ENCODE measurements at places on chromosomes 3 and 15.

DNA sequence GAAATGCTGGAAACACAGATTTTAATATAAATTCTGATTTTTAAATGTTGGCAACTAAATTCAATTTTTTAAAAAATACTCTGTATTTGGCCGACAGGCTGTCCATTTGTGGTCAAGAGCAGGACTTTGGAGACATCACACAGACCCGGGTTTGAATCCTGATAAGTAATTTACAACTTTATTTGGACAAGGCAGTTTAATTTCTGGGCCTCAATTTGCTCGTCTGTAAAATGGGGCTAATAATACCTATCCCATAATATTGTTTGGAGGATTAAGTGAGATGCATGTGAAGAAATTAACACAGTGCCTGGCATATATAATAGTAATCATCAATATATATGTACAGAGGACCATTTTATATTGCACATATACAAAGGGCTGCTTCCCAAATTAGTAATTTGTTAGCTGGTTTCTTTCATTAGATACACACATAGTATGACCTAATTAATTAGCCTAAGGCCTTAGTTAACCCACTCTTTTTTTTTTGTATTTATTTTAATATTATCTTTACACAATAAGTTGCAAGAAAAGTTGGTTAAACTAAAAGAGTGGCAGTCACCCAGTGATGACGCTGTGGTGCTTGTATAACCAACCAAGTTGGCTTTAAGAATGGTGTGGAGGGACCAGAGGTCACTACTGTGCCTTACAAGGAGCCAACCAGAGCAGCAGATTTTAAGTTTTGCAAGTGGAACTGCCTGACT lies 665 bp downstream of the PIGB start:
- peak; percentile 57 for DNase-seq

GRCh38 chr15:78088773-78089080 lies 3.6 kb upstream of the SH2D7 start:
- DNase-seq: no peak

GRCh38 chr3:8387571-8387970 lies 114.1 kb upstream of the LMCD1 start:
- DNase-seq: no peak

DNA sequence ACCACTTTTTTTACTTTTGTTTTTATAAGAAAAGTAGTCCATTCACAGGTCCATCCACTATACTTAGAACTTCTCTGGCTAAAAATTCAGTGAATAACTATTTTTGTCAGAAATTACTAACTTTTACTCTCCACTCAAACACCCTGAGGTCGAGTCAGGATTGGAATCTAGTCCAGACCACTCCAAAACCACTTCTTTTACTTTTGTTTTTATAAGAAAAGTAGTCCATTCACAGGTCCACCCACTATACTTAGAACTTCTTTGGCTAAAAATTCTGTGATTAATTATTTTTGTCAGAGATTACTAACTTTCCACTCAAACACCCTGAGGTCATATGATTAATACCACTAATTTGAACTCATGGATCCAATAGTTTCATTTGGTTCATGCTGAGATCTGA lies 239.4 kb downstream of the RORA start:
- DNase-seq: no peak

GRCh38 chr15:72732516-72732915 lies 46.5 kb downstream of the BBS4 start:
- DNase-seq: no peak

DNA sequence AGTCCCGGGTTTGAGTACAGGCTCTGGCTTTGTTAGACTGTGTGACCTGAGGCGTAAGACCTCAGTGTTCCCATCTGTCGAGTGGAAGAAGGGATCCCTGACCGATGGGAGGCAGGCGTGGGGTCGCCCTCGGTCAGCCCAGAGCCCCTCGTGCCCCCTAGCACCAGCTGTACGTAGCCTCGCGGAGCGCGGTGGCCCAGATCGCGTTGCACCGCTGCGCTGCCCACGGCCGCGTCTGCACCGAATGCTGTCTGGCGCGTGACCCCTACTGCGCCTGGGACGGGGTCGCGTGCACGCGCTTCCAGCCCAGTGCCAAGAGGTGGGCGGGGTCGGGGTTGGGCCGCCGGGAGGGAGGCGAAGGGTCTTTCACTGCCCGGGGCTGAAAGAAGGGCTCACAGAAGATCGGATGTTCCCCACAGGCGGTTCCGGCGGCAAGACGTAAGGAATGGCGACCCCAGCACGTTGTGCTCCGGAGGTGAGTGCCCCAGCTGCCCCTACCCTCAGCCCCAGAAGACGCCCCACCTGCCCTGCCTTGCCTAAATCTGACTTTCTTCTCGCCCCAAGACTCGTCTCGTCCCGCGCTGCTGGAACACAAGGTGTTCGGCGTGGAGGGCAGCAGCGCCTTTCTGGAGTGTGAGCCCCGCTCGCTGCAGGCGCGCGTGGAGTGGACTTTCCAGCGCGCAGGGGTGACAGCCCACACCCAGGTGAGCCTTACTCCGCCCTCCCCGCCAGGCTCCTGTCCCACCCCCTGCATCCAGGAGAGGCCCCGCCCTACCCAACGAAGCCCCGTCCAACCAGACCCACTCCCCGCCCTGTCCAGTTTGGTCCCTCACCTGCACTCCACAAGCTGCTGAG lies 3.5 kb upstream of the LSMEM2 start:
- peak; percentile 47 for DNase-seq

DNA sequence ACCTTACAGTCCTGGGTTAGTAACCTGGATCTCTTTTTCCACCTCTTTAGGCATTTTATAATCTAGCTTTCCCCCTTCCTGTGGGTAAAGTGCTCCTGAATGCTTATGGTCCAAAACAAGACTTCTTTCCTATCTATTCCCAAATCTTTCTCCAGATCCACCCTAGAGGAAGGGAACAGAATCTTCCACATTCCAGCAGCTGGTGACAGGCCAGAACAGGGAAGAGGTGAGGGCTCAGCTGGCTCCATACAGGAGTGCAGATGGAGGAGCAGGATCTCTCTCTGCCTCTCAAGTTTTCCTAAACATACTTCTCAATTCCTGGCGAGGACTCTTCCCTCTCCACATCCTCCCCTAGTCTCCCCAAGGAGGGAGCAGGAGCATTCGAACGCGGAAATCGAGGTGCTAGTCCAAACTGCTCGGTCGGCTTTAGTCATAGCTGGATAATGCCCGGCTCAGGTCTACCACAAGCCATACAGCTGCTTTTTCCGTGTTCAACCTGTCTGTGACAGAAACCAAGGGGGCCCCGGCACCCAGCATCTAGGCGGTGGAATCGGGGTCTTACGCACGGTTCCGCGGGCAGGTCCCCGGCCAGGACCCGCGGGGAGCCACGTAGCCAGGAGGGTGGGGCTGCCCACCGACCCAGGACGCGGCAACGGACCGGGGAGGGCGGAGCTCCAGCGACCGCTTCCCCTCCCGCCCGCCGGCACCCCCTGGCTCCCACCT lies 4.0 kb downstream of the RASSF1 start:
- no peak for DNase-seq

GRCh38 chr3:134699721-134700120 lies 48.9 kb upstream of the KY start:
- no peak for DNase-seq

GRCh38 chr15:63041974-63042876 lies at the start of gene TPM1:
Gene TPM1 (plus strand): TSS chr15:63042747. CDS start chr15:63042830, 83 bp downstream.
- peak; percentile 75 for DNase-seq

- peak; percentile 38 for DNase-seq
Observed at GRCh38 chr3:141434255-141434654, 52.6 kb upstream of the RASA2 start.

DNA sequence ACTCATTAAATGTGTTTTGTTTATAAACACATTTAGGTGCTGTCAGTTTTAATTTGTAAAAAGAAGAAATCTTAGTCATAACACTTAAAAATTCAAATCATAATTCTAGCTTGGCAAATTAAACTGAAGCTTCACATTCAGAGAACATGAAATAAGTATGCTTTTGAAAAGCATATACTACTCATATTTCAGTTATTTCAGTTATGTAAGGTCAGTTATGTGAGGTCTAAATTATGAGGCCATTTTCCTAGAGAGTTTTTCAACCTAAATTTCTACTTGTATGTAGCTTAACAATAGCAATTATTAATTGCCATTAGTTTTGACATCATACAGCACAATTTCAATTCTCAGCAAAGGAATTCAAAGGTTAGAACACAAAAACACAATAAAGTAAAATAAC lies 465.0 kb downstream of the PLOD2 start:
- DNase-seq: no peak

- DNase-seq: no peak
Observed at GRCh38 chr3:74824366-74824765, 209.9 kb upstream of the CNTN3 start.

DNA sequence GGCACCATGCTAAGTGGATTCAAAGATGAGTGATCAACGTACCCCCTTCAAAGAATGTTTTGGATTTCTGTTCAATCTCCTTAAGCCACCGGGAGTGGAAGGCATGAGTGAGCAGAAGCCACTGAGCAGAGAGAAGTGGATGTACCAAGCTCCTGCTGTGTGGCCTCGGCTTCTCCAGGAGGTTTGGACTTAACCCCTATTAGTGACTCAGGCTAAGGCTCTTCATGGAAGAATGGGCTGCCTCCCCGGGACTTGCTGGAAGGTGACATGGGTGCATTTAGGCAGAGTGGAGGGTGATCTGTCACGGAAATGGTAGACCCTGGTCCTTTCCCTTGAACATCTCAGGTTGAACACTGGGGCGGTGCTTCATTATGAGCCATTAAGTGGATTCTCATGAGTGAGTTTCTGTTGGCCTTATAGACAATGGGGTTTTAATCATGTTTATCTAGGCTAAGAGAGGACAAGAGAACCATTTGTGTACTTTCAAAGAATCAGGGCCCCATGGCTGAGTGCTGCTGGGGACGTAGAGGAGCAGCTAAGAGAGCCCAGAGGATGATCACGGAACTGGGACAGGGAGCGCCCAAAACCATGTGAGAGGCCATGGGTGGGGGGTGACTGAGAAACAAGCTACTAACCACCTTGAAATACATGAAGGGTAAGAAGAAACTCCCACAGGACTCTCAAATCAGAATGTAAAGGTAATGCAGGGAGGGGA lies 62.2 kb downstream of the HES1 start:
- DNase-seq: no peak

DNA sequence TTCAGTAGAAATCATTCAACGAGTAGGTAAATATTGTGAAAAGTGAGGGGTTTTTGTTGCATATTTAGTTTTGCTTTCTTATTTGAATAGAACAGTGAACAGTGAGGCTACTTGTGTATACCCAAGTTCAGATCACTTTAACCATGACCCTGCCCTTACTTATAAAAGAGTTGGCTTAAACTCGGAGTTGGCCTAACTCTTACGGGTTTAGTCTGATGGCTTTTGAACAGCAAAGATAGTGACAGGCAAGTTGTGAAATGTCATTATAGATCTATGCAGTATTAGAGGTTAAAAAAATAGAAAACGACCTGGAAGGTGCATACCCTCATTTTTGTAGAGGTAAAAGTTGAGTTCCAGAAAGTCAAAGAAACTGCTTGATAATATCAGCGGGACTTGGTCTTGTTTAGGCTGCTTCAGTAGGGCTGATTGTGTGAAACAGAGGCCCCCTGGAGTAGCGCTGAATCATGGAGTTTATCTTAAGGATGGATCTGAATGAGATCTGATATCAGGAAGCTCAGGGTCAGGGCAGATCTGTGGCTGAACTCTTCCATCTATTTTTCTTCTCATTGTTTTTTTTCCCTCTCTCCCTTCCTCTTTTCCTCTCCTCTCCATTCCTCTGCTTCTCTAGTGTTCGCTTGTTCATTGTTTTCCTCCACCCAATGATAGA lies 359.8 kb downstream of the LPP start:
- DNase-seq: no peak

DNA sequence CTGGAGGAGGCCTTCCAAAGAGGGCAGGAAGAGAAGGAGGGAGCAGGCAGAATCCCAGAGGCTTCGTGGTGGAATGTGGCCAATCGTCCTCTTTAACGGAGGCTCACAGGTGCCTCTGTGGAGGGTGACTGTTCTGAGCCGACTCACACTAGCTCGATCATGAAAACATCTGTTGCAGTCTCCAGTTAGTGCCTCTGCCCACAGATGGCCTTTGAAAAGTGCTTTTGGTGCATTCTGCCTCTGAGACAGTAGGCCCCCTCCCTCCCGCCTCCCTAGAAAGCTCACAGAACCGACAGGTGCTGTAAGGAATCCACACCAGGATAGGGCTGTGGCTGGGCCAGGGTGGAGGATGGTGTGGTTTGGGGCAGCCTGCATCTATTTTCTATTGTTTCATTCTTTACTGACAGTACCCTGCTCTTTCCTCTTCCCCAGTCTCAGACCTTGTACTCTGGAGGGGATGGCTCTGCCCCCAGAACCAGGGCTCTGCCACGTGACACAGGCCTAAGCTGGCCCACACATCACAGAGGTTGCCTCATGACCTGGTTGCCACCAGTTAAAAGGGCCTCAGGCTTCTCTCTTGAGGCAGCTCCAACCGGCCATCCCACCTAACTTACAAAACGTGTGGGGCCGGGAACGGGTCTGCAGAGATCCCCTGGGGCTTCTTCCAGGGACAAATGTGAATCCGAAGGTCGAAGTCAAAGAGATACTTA lies 27.2 kb upstream of the PIGZ start:
- DNase-seq: no peak

DNA sequence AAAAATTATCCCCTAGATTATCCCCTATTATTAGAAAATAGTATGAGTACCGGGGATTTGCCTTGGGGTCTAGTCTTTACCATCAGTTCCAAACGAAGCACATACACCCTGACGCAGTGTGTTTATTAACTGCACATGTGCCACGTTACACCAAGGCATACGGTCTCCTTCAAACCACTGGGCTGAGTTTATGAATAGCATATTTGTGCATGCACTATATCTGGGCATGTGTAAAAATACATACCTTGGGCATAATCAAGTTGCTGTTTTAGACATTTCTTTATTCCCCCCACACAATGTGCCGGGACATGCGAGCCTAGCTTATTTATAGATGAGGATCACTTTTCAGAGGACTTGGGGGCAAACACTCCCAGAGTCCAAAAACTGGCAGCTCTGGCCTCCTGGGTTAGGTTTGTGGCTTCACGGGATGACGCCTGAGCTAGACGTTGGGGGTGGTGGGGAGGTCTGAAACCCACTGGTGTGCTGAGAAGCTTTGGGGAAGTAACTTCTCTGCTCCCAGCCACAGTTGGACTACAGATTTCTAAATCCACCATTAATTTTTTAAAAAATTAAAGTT lies 16.2 kb downstream of the IGDCC4 start:
- no peak for DNase-seq

GRCh38 chr3:63470745-63471144 lies 181.7 kb upstream of the SNTN start:
- peak; percentile 3 for DNase-seq

GRCh38 chr15:96974761-96975160 lies 644.3 kb downstream of the NR2F2 start:
- no peak for DNase-seq

GRCh38 chr15:80266113-80266512 lies 14.1 kb upstream of the CTXND1 start:
- no peak for DNase-seq

DNA sequence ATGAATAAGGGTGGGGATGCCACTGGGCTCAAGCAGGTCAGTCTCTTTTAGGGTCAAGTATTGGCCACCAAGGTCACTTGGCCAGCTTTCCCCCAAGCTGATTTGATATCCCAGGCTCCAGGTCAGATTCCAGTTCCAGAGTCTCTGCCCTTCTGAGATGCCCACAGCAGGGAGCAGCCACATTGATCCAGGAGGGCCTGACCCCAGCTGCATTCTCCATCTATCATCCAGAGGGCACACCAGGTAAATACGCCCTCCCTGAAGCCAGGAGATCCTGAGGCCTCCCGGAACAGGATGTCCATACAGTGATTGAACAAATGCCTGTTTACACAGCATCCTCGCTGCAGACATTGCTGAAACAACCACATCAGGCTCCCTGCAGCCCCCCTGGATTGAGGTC lies 264.6 kb upstream of the TLE3 start:
- no peak for DNase-seq

GRCh38 chr3:182364723-182365650 lies 428.3 kb upstream of the ATP11B start:
- no peak for DNase-seq
